Caco-2 (cell line): ENCODE measurements at places on chromosomes 4 and X.
A peak's percentile ranks its signal among the peaks of the same experiment; 100 is the strongest.

- no peak for DNase-seq
Measured at GRCh38 chr4:183637461-183637860, 21.5 kb downstream of the RWDD4 start.

- no peak for DNase-seq
Measured at GRCh38 chrX:120562569-120562926, 1.8 kb upstream of the CUL4B start.

GRCh38 chrX:139826065-139827044, 106.5 kb downstream of the ATP11C start:
- no peak for DNase-seq

DNA sequence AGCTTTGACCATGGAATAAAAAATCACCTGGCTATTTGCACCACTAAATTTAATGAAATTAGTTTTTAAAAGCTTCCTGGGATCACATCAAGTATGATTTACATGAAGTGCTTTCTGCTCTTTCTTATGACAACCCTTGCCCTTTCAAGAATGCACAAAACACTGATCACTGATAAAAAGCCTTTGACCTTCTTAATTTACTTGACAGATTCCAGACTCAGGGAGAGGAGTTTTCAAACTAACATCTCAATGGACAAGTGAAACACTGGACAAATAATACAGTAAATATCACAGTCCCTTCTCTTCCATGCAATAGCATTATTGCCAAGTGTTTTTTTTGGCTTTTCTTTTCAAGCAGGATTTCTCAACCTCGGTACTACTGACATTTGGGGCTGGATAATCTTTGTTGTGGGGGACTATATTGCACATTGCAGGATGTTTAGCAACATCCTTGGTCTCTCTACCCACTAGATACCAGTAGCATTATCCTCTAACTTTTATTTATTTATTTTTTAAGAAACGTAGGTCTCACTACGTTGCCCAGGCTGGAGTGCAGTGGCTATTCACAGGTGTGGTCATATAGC, 86.3 kb downstream of the ZNF827 start:
- DNase-seq, result no peak

DNA sequence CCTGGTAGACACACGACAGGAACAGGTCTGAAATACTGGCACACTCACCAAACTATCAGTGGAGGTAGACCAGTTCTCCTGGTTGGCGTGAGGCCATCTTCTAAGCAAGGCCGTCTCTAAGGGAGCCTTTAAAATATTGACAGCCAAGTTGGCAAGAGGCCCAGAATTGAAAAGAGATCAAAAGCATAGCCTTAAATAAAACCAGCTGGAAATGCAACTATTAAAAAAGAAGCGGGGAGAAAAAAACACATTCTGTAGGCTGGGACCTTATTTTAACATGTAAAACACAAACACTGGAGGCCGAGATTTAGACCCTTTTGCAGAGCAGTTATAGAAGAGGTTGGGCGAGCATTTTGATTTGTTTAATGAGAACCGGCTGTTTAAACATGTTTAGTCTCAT, 233.0 kb upstream of the CLNK start:
- DNase-seq, result no peak

- DNase-seq, result no peak
Measured at GRCh38 chr4:113008135-113008534, 41.3 kb upstream of the ANK2 start.

GRCh38 chr4:8224267-8224974, 25.3 kb downstream of the SH3TC1 start:
- DNase-seq, result no peak

GRCh38 chr4:108359130-108359985, 190.6 kb upstream of the LEF1 start:
- DNase-seq, result no peak

DNA sequence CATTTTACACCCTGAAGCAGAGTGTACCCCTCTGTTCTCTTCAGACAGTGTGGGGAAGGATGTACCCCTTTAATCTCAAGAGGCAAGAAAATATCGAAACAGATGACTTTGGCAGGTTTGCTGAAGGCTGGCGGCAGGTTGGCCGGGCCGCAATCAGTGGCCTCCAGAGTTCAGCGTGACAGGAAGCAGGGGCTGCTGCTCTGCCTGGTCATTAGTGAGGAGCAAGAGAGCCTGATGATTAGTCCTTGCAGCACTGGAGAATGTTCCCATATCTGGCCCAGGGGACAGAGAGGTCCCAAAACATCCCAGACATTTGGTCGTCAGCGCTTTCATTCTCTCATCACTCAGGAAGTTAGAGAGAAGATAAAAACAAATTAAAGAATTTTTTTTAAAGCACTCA, 352.8 kb downstream of the SPRY1 start:
- no peak for DNase-seq

- DNase-seq, result peak; percentile 84
Measured at GRCh38 chr4:47032405-47033106, 1.2 kb downstream of the GABRB1 start.

GRCh38 chr4:39004758-39005157, 27.5 kb downstream of the TMEM156 start:
- DNase-seq, result no peak

DNA sequence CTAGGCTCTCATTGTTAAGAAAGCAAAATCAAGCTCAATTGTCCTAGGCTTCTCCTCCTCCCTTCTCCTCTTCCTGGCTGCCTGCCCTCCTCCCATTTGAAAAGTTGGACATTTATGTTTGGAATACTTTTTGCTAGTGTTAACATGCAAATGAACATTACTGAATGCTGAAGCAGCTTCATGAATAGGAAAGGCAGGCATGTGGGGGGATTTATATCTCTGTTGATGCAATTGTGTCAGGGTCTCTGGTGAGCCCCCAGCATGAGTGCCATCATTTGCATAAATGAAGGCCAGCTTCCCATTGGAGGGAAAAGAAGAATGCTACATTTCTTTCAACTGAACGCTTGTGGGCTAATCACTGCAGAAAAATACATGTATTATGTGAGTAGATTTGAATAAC, 160.1 kb upstream of the NDST3 start:
- no peak for DNase-seq

DNA sequence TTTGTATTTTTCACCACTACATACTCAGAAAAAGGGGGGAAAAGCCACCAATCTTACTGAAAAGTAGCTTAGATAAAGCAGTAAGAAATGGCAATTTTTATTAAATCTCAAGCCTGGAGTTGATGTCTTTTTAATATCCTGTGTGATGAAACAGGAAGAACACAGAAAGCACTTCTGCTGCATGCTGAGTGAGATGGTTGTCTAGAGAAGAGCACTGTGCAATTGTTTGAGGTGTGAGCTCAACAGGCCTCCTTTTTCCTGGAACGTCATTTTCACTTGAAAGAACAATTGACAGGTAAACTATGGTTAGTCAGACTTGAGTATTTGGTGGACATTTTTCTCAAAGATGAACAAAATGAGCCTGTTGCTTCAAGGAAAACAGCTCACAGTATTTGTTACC, 73.9 kb downstream of the RTL5 start:
- no peak for DNase-seq

GRCh38 chr4:111961809-111962208, 183.4 kb upstream of the FAM241A start:
- no peak for DNase-seq

GRCh38 chr4:87034527-87034926, 99.7 kb downstream of the AFF1 start:
- no peak for DNase-seq

DNA sequence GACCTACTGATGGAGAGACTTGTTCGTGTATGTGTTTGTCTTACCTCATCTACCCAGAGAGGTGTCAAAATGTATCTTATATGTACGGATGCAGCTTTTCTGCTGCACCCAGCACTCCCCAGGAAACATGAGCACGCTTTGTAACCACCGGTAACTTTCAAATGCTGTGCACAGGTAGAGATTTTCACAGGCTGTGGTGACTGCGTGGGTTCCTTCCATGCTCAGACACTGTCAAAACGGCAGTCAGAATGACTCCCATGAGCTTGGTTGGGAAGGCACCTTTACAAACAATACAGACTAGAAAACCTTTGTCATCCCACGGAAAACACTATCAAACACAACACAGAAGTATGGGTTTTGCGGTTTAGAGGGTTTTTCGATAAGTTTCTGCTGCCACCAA, 28.2 kb downstream of the F11 start:
- no peak for DNase-seq

- DNase-seq, result no peak
Measured at GRCh38 chr4:106140601-106141000, 175.4 kb downstream of the TBCK start.

GRCh38 chrX:153662266-153662665, 11.3 kb downstream of the PNCK start:
- DNase-seq, result peak; percentile 72

GRCh38 chrX:40012039-40012867, 85.5 kb downstream of the BCOR start:
- peak; percentile 23 for DNase-seq

DNA sequence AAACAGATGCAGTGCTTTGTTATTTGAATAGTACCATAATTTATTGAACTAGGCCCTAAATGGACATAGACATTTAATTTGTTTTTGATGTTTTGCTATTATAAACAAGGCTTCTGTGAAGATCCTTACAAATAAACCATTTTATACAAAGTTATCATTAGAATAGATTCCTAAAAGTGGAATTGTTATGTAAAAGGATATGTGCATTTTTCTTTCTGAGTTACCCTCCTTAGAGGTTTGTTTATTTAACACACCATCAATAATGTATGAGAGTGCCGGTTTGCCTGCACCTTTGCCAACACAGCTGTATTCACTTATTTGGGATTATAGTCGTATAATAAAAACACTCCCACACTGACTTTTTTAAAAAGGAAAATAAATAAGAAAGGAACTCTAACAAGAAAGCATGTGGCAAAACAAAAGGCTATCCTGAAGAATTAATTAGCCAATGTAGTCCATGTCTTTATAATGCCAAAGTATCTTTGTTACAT, 84.8 kb downstream of the PAK3 start:
- no peak for DNase-seq

DNA sequence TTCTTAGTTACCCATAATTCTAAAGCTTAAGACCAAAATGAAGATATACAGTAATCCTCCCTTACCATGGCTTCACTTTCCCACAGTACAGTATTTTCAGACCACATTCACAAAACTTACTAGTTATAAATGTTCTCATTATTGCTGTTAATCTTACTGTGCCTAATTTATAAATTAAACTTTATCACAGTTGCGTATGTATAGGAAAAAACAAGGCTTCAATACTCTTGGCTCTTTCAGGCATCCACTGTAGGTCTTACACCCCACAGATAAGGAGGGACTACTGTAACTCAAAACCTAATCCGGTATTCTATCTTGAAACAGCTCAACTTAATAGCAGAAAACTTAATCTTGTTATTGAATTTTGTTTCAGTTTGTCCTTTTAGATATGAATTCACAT, 3.6 kb downstream of the HMGB2 start:
- DNase-seq, result no peak

GRCh38 chr4:3176367-3177229, 72.4 kb upstream of the MSANTD1 start:
- DNase-seq, result no peak

DNA sequence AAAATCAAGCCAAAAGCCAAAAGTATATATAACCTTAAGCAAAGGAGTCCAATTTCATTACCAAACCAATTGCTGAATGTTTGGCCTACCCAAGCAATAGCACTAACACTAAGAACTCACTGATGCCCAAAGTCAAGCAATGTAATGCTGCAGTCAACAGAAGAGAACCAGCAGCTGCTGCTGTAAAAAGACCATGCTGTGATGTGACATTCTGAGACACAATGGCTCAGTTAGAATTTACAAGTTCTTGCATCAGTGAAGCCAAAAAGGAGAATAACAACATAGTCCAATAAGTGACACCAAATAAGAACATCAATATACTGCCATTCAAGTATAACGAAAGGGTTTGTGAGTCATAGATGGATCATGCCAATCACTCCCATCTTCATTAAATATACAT, 514.0 kb upstream of the DIAPH2 start:
- no peak for DNase-seq

GRCh38 chr4:126479709-126480108, 1153.0 kb upstream of the INTU start:
- DNase-seq, result no peak

DNA sequence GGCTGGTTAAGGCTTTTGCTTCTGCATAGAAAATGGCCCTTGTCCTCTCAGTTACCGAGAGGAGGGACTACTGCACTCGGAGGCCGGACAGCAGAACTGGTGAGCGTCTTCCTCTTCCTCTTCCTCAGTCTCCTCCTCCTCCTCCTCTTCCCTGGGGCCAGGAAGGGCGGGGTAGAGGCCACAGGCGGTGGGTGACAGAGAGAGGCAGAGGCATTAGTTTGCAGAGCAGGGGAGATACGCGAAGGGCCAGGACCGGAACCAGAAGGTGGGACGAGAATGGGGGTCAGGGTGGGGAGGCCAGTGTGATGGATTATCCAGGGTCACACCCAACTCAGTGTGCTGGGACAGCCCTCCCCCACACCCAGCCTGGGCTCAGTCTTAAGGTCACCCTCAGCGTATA, 14.5 kb downstream of the IQSEC2 start:
- no peak for DNase-seq

- DNase-seq, result no peak
Measured at GRCh38 chr4:151569650-151570049, 160.7 kb downstream of the FHIP1A start.

- DNase-seq, result no peak
Measured at GRCh38 chr4:65589331-65589730, 81.0 kb downstream of the EPHA5 start.

- no peak for DNase-seq
Measured at GRCh38 chr4:6271701-6272465, 2.2 kb downstream of the WFS1 start.

- no peak for DNase-seq
Measured at GRCh38 chr4:184370711-184371389, 103.5 kb downstream of the IRF2 start.

GRCh38 chr4:92249541-92249940, 54.2 kb upstream of the GRID2 start:
- no peak for DNase-seq

DNA sequence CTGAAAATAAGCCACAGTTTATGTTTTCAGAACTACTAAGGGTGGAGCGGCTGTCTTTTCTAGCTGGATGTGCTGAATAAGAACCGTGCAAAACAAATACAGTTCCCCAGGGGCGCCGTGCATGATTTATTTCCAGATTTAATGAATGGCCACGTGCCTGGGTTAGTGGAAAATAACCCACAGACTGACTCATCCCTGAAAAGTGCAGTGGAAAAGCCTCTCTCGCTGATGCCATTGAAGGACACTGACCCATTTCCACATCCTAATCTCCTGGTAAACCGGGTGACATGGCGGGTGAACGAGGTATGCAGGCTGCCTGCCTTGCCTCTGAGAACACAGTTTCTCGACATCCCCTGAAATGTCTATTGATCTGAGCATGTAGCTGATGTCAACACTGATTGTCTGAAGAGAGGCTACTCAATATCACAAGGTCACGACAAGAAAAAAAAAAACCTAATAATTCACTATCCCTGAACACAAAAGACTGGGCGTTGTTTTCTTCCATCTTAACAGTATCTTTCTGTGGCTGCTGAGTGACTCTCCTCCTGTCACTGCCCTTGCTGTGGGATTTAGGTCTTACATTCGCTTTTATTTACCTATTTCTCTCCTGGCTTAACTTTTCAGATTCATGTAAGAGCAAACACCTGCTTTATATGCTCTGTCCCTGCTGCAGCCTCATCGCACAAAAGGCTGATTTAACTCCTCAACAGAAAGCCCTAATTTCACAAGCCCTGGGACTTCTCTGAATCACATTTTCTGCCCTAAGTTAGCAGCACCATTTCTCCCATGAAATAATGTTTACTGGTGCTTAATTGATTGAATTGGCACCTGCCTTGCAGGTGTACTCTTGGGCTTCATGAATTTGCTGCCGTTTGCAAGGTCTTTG, 76.9 kb upstream of the SCOC start:
- DNase-seq, result no peak
